NCI-H460 (cell line): ENCODE measurements at places on chromosomes 3 and 15. TPM values are rescaled to one million over a fixed set of nuclear protein-coding genes. Genes with fewer than 3 reads are reported as not detected.

Gene PP2D1
- total RNA-seq: not detected in 2 replicates

- DNase-seq: no peak
Observed at GRCh38 chr3:28615971-28616370, 267.3 kb upstream of the AZI2 start.

DNA sequence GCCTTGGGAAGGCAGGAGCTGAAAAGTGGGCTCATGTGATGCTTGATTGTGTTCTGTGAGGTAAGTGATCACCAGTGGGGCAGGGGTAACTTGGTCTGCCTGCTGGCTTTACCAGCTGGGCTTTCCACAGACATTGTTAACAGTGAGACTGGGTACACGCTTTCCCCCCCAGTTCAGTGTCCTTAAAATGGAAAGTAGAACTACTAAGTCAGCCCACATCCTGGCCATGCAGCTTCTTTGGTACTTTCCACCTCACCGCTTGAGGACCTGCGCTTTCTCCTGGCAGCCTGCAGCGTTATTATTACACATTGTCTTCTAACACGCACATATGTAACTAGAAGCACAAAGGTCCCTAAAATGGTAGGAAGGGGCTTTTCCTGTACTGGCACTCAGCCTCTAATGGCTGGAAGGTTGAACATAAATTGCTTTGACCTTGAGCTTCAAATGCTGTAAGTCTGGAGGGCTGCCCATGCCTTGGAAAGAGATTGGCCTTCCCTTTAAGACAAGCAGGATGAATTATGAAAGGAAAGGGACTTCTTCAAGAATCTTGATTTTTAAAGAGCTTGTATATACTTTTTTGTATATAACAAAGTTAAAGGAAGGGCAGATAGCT, 216.1 kb upstream of the ROPN1 start:
- DNase-seq: no peak

DNA sequence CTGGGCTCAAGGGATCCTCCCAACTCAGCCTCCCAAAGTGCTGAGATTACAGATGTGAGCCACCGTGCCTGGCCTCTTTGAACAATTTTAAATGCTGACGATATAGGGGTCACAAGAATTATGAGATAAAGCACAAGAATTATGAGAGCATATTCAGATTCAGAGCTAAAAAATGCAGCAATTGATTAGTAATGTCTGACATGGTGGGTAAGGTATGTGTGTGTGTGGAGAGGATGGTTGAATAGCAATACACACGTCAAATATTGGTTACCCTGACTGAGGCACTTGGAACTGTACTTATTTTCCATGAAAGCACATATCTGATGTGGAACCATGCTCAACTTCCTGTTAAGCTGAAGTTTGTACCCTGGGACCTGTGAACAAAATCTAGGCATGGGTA, 115.6 kb downstream of the EOMES start:
- DNase-seq: no peak

Gene UQCRC1
- total RNA-seq: 193 and 196 TPM in 2 replicates

Gene RASL12
- 0.07 TPM in 1 of 2 replicates, not detected in the other for total RNA-seq

DNA sequence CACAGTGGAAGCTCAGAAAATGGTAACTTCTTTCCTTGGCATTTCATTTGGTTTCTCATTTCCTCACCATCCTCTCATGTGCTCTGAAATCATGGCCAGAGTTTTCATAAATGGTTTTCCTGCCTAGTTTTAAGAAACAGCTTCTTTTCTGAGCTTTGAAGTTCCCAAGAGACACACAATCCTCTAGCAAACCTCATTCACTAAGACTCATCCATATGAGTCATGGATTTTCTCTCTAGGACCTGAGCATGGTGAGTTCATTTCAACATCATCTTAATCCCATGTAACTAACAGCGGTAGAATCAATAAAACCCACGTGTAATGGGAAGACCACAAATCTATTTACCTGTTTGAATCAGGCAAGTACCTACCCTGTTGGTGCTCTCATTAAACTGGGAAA, 274.5 kb upstream of the LRTM1 start:
- DNase-seq: no peak

DNA sequence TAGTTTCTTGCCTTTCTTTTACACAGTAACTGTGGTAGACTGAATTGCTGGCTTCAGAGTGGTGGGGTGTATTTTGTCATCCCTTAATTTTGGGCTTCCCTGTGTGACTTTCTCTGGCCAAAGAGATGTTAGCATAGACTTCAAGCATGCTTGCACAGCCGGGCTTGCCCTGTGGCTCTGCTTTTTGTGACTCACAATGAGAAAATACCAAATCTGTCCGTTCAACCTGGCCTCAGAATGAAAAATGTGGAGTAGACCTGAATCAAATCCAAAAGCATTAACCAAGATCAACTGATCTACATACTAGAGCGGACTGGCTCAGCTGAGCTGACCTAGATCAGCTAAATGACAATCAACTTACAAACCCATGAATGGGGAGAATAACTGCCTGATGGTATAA, 51.4 kb downstream of the PLAAT1 start:
- no peak for DNase-seq

DNA sequence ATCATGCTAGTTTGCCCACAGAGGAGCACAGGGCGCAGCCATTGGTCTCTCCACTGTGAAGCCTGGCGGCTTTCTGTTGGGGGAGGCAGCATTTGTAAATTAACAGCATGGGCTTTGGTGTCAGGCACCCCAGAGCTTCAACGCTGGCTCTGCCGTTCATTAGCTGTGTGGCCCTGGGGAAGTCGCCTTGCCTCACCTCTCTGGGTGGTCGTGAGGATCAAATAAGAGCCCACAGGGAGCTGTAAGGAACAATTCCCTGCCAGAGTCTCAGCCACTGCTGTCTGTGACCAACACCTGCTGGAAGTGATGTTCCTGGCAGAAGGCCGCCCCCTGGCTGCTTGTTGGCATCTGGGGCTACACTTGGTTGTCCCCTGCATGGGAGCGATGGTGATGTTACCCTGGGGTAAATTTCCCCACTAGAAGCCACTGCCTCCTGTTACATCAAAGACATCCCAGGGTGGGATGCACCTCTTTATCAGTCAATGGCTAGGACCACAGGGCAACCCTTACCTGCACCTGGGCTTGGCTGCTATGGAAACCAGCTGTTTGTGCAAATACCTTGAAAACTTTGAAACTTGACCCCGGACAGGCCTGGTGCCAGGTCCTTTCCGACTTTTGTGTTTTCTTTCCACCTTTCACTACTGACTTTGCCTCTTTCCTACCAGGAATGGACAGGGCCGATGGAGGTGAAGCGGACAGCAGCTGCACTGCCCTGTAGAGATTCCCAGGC, 36.9 kb downstream of the DNASE1L3 start:
- no peak for DNase-seq

DNA sequence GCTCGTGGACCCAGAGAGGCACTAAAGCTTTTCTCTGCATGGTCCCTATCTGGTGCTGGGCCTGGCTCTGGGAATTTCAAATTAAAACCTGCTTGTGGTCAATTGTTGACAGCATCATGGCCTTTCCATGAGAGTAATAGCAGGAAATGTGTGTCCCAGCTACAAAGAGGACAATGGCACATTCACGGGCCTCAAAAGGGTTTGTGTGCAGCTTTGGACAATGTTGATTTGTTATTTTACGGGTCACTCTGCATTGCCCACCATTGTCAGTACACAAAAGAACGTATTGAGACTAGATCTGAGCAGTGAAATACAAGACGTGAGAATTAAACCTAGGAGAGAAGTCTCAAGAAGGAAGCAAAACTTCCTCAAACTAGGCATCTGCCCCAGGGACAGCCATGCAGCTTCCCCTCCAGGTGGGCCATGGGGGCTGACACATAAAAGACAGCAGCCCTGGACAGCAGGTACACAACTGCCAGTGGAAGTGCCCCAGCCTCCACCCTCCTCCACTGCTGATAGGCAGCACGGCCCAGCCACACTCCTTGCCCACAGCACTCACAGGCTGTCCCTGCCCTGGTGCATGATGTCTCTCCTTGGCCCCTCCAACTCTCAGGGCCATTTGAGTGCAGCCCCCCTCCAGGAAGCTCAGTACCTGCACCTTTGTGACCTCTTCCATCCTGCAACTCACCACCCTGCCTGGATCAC, 15.9 kb upstream of the LTF start:
- no peak for DNase-seq

DNA sequence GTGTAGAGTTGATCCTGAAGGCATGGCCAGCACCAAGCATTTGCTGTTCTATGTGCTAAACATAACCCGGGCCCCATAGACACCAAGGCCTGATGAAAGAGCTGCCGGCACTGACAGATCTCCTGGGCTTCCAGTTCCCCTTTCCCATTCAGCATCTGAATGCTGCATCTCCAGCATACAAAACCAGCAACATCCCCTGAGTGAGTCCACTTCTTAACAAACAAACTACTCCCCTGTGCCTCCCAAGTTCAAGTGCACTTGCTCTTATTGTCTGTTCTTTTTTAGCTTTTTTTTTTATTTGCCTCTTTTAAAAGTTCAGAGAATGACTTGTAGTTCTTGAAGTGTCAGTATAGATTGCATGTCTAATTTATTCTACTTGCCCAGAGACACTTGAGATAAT, 156.0 kb downstream of the EDEM1 start:
- no peak for DNase-seq

Gene MAP2K5
- 7.4 and 13.5 TPM in 2 replicates for total RNA-seq

Gene SYNM
- 12.1 and 15.1 TPM in 2 replicates for total RNA-seq

- no peak for DNase-seq
Observed at GRCh38 chr3:51538115-51538458, 432 bp upstream of the RAD54L2 start.

Gene KNSTRN
- total RNA-seq: 66.8 and 80.4 TPM in 2 replicates

- no peak for DNase-seq
Observed at GRCh38 chr15:42282926-42283325, 9.7 kb upstream of the TMEM87A start.

Gene COL6A5
- total RNA-seq: not detected in 2 replicates

GRCh38 chr15:77528968-77529319, 103.8 kb downstream of the LINGO1 start:
- DNase-seq: no peak

- DNase-seq: no peak
Observed at GRCh38 chr15:101225658-101226057, 26.2 kb downstream of the CHSY1 start.

Gene PIERCE2
- 38.2 and 40.4 TPM in 2 replicates for total RNA-seq

DNA sequence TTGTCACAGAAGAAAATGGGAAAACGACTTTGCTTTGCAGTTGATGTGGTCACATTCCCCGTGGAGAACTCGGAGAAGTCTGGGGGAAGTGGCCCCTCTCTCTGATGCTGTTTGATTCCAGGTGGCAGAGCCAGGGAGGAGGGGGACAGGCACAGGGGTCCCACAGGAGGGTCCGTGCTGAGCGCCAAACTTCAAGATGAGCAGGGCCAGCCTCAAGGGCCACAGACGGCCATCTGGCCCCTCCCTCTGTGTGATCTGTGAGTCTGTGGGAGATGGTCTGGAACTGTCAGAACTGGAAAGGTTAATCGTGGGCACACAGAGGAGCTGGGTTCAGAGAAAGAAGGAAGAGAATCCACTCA, 23.1 kb upstream of the CORO2B start:
- no peak for DNase-seq

DNA sequence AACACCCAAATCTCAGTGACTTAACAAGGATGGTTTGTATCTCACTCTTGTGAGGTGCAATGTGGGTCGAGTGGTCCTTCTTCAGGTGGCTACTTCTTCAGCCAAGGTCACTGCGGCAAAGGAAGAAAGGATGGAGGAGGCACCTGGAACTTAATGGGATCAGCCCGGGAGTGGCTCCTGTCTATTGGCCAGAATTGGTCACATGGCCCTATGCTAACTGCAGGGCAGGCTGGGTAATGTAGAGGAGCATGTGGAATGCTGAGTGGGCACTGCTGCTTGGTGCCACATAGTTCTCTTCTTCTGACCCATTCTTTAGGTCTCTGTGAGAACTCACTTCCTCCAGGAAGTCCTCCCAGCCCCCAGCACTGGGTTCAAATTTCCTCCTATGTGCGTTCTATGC, 20.3 kb upstream of the FAM3D start:
- DNase-seq: no peak

GRCh38 chr3:117874904-117875874, 1159.5 kb downstream of the IGSF11 start:
- no peak for DNase-seq
